ENCODE measurements at places on chromosomes 11 and 22. TPM values are rescaled to one million over a fixed set of nuclear protein-coding genes. Genes with fewer than 3 reads are reported as not detected.

DNA sequence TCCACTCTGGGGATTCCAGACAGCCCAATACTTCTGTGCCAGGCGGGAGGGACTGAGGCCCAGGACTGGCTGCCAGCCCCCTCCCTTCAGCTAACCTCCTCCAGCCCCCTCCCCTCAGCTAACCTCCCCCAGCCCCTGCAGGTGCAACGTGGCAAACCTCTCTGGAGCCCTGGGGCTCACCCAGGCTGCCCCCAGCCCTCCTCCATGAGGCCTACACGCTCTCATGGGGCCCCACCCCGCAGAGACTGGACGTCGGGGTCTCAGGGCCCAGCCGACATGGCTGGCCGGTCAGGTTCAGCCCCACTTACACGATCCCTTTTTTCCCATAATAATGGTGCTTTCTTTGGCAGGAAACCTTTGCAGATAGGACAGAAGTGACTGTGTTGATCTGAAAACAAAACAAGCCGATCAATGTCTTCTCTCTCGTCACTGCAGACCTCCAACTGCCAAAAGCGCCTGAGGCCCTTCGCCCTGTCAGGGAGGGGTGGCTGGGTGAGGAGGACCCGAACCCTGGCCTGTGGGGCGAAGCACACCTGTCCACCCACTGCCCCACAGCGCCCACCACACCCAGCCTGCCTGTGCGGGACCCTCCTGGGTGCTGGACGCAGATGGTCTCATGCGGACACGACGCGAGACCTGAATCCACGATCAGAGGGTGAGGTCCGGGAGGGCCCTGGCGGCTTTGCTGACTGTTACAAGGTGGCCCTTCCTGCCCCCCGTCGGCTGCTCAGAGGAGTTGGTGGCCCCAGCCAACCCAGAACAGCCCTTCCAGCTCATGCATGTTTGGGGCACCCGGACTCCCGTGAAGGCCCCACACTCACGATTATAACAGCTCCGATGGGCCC lies 33.6 kb downstream of the TRMU start:
- no peaks in the 10 kb centered on the region for H3K4me1 ChIP-seq
- no peak overlapping the region for H3K27ac ChIP-seq
- no peak for DNase-seq

DNA sequence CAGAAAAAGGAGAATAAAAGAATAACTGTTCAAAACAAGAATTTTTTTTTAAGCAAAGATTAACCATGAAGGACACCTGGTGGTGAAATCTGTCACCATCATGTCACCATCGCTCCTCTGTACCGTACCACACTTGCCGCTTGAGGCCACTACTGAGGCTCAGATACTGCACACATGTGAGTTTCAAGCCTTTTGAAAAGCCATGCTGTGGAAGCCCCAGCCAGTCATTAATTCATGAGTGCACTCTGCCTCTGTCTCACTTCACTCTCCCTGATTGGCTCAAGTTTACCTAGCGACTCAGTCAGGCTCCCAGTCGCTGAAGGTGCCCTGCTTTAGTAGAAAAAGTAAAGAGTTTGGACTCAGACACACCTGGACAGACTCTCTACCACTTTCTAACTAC lies 6.6 kb upstream of the MS4A12 start:
- no peaks in the 10 kb centered on the region for H3K36me3 ChIP-seq
- no peaks in the 10 kb centered on the region for H3K27me3 ChIP-seq
- no peaks in the 10 kb centered on the region for H3K4me1 ChIP-seq
- H3K4me3 ChIP-seq, result no peak overlapping the region

Gene PANX2
- 1.7 TPM for total RNA-seq

- no peaks in the 10 kb centered on the region for H3K27me3 ChIP-seq
- H3K4me1 ChIP-seq, result no peaks in the 10 kb centered on the region
- no peak overlapping the region for H3K4me3 ChIP-seq
- no peak for DNase-seq
- H3K36me3 ChIP-seq, result no peaks in the 10 kb centered on the region
- H3K27ac ChIP-seq, result no peak overlapping the region
Measured at GRCh38 chr11:59429924-59430516, 3.8 kb upstream of the OR5A2 start.

GRCh38 chr11:105979997-105980703 lies 41.9 kb downstream of the MSANTD4 start:
- no peak overlapping the region for H3K27ac ChIP-seq
- H3K27me3 ChIP-seq, result no peaks in the 10 kb centered on the region

Gene ACCS
- 2.3 TPM for total RNA-seq

GRCh38 chr11:132858223-132858622 lies 674.1 kb downstream of the OPCML start:
- DNase-seq, result no peak
- H3K4me3 ChIP-seq, result no peak overlapping the region
- H3K36me3 ChIP-seq, result no peaks in the 10 kb centered on the region
- no peaks in the 10 kb centered on the region for H3K27me3 ChIP-seq
- H3K4me1 ChIP-seq, result no peaks in the 10 kb centered on the region
